Activated CD8-positive, alpha-beta memory T cell treated with anti-CD3 and anti-CD28 coated beads for 1 hour (primary cell): ENCODE measurements at places on chromosomes 13 and 19.
A peak's percentile ranks its signal among the peaks of the same experiment; 100 is the strongest.

GRCh38 chr13:79986890-79987289 is 354.0 kb downstream of the SPRY2 start:
- DNase-seq = no peak

DNA sequence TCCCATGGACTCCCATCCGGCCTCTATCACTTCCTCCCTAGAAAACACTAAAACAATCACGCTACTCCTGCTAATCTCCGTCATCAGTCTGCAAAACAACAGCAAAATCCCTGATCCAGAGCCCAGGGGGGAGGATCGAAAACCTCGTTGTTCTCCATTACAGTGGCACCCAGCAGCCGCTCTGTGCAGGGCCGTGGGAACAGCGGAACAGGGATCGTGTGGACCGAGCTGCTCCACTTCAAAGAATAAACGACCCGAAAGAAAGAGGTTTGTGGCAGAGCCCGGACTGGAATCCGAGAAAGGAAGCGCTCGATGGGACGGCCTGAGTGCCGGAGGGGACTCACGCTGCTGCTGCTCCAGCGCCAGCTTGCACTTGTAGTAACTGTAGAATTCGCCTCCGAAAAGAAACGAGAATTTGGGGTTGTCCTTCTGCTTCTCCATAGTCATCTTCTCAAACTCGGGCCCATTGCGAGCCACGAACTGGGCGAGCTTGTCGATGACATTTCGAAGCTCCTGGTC is 652 bp downstream of the CHERP start:
- no peak for DNase-seq

GRCh38 chr13:59970847-59971246 is 192.9 kb downstream of the DIAPH3 start:
- no peak for DNase-seq

DNA sequence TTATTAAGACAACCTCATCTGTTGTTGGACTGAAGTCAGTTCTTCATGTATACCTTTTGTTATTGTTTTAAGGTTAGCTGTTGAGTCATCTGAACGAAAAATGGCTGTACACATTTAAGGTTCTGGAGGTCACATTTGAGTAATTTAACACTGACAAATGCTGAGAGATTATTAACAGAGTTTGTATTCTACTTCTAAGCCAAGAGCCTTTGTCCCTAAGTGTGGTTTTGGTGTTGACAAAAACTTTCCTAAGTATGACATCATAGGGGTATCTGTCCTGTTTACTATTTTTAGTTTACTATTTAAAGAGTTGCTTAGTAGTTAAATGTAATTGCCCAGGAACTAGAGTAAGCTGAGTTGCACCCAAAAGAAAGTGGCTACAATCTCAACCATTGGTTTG is 71.9 kb downstream of the CDK8 start:
- DNase-seq = no peak

DNA sequence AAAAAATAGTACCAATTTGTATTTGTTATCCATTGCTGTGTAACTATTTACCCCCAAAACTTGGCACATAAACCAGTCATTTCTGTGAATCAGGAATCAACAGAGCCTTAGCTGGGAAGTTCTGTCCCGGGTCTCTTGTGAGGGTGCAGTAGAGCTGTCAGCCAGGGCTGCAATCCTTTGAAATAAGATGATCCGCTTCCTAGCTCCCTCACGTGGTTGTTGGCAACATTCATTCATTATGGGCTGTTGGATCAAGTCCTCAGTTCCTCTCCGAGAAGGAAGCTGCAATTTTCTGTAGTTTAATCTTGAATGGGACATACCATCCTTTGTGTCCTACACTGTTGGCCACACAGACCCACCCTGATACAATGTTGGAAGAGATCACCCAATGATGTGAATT is 277.2 kb downstream of the SUCLA2 start:
- DNase-seq = no peak

GRCh38 chr19:44939668-44940067 is 2.4 kb upstream of the APOC4 start:
- no peak for DNase-seq

DNA sequence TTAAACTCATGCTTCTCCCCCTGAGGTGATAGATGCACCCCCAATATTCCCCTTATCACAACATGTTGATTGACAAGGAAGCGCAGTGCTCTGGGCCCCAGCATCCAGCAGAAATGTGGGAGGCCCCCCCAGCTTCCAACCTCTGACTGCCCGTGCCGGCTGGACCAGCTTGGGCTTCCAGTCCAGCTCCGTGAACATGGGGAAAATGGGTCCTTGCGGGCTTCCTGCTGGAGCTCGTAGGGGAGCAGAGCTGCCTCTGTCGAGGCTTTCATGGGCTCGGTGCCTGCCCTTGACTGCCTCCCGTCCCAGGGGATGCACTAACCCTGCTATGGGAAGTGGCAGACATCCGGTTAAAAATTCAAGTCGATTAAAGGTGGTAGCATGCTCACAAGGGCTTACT is 188.9 kb downstream of the COL4A1 start:
- no peak for DNase-seq

- DNase-seq = no peak
Observed at GRCh38 chr19:6730153-6730804, 7.1 kb downstream of the GPR108 start.

- DNase-seq = no peak
Observed at GRCh38 chr13:36543671-36544070, 111.4 kb downstream of the CCNA1 start.

DNA sequence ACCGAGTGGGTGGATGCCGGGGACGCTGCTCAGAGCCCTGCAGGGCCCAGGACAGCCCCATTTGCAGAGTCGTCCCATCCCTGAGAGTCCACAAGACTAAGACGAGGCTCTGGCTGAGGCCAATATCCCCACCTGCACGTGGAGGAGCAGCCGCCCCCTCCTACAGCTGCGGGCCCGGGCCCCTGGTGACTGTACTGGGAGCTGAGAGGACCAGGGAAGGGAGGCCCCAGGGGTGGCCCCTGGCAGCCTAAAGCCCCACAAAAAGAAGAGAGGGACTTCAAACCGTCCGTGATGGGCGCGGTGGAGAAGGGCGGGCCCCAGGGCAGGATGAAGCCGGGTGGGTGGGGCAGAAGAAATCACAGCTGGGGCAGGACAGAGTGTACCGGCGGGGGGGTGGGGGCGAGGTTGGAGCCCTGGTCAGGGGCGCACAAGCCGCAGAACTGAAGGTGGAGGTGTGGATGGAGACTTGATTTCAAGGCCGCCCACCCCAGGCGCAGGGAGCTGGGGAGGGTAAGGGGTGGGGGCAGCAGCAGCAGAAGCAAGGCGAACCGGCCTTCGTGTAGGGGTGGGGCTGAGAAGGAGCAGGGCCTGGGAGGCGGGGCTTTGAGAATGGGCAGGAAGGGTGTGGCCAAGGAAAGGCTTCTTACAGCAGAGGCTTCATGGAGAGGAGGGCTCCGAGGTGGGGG is 12.9 kb downstream of the CFD start:
- peak; percentile 67 for DNase-seq

- no peak for DNase-seq
Observed at GRCh38 chr13:111663953-111664421, 343.5 kb downstream of the TEX29 start.

- DNase-seq = no peak
Observed at GRCh38 chr19:45496349-45496953, 396 bp downstream of the RTN2 start.

DNA sequence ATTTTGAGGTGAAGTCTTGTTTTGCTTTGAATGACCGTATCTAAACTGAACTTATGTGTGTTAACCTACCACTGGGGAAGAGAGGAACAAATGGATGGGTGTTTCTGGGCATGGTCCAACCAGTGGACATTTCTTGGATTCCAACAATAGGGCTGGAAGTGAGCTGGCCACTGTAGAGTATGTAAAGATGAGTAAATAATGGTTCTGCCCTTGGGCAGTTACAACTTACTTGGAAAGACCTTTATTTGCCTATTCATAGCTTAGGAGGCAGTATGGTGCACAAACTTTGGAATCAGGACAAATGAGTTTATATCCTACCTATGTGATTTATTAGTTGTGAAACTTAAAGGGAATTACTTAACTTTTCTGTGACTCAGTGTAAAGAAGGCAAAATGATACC is 429.5 kb downstream of the HS6ST3 start:
- no peak for DNase-seq

GRCh38 chr13:50387051-50387581 is 371.9 kb downstream of the KCNRG start:
- DNase-seq = no peak

DNA sequence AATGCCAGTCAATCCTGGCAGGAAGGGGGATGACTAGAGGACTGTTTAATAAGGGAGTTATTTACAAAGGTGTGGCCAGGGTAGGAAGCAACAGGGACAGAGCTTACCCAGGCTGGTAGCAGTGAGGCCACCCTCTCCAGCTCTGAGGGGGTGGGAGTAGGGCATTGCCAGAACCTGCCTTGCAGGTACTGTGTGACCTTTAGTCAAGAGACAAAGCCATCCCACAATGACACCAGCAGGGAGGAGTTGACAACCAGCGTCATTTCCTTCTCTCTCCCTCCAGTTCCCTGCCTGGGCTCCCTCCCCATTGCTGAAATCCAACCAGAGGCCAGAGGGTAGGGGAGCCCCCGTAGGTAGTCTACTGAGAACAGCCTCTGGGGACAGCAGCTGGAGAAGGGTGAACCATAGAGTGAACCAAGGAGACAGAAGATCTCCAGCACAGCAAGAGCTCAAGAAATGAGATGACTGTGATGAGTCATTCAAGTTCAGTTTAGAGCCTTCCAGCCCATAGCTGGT is 33.3 kb upstream of the SPATA13 start:
- no peak for DNase-seq

DNA sequence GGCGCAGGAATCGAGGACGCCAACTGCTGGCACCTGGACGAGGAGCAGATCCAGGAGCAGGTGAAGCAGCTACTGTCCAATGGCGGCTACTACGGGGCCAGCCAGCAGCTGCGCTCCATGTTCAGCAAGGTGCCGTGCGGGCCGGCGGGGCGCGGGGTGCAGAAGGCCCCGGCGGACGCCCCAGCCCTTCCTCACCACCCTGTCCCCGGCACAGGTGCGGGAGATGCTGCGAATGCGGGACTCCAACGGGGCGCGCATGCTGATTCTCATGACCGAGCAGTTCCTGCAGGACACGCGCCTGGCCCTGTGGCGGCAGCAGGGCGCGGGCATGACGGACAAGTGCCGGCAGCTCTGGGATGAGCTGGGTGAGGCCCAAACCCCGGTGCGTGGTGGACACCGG is 13.6 kb downstream of the ZSWIM4 start:
- no peak for DNase-seq
